DMS79 treated with DMSO at 0.1 percent for 48 hours (cell line): ENCODE measurements at places on chromosomes 7 and 10.
A peak's percentile ranks its signal among the peaks of the same experiment; 100 is the strongest.

DNA sequence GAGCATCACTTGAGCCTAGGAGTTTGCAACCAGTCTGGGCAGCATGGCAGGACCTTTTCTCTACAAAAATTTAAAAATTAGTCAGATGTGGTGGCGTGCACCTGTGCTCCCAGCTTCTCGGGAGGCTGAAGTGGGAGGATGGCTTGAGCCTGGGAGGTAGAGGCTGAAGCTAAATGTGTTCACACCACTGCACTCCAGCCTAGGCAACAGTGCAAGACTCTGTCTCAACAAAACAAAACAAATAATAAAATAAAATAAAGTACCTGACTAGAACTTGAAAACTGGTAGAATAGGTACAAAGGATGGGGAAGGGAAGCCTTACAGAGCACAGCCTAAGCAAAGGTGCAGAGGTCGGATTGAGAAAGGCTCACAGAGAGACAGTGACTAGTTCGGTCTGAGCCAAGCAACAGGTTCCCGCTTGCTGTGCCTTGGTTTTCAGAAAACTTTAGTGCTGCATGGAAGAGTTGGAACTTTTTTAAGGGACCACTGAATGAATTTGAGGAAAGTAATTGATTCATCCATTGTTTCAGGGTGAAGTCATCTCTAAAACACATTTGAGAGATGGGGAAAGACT, 100.1 kb upstream of the STK17A start:
- DNase-seq: no peak

GRCh38 chr10:101099901-101100300, 31.2 kb upstream of the TLX1 start:
- DNase-seq: no peak

GRCh38 chr7:44283381-44284211, 41.8 kb downstream of the CAMK2B start:
- DNase-seq: no peak

- DNase-seq: peak; percentile 25
Observed at GRCh38 chr7:139680676-139681462, 96.9 kb downstream of the HIPK2 start.

DNA sequence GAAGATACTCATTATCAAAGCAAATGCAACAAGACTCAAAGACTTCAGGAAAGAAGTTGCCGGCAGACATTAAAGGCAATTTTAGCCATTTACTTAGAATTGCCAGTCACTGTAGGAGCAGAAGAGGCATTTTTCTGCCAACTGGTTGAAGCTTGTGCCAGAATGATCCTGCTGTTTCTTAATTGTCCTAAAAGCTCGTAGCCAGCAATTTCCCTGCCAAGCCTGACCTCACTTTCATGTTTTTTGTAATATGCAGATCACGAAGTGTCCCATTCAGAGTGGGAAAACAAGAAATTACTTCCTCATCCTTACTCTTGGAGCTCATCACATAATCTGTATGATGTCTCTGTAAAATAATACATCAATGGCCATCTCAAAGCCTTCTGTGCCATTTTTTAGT, 130.9 kb upstream of the ANKRD1 start:
- peak; percentile 40 for DNase-seq

GRCh38 chr10:95442341-95442740, 118.8 kb downstream of the SORBS1 start:
- no peak for DNase-seq

DNA sequence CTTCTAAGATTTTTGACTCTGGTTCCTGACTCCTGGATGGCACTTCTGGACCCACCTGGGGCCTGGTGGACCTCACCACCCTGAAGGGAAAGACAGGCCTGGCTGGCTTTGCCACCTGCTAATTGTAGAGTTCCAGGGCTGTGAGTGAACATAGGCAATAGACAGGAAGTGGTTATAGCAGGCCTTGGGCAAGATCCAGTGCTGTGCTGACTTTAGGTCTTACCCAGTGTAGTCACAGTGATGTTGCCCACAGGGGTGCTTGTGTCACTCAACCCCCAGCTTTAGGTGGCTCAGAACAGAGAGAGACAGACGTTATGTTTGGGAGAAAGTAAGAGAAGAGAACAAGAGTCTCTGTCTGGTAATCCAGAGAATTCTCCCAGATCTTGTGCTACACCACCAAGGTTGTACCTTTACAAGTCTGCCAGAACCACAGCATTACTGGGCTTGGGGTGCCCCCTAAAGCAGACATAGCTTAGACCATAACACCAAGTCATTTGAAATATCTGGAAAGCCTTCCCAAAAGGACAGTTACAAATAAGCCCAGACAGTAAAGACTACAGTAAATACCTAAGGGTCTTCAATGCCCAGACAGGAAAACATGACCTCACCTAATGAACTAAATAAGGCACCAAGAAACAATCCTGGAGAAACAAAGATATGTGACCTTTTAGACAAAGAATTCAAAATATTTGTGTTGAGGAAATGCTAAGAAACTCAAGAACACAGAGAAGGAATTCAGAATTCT, 303.4 kb downstream of the PCLO start:
- no peak for DNase-seq

- no peak for DNase-seq
Observed at GRCh38 chr7:142785841-142786250, 15.1 kb downstream of the PRSS2 start.

GRCh38 chr7:123864966-123865365, 20.0 kb downstream of the HYAL4 start:
- no peak for DNase-seq

- peak; percentile 37 for DNase-seq
Observed at GRCh38 chr7:55570939-55571338, 1.4 kb downstream of the VOPP1 start.

DNA sequence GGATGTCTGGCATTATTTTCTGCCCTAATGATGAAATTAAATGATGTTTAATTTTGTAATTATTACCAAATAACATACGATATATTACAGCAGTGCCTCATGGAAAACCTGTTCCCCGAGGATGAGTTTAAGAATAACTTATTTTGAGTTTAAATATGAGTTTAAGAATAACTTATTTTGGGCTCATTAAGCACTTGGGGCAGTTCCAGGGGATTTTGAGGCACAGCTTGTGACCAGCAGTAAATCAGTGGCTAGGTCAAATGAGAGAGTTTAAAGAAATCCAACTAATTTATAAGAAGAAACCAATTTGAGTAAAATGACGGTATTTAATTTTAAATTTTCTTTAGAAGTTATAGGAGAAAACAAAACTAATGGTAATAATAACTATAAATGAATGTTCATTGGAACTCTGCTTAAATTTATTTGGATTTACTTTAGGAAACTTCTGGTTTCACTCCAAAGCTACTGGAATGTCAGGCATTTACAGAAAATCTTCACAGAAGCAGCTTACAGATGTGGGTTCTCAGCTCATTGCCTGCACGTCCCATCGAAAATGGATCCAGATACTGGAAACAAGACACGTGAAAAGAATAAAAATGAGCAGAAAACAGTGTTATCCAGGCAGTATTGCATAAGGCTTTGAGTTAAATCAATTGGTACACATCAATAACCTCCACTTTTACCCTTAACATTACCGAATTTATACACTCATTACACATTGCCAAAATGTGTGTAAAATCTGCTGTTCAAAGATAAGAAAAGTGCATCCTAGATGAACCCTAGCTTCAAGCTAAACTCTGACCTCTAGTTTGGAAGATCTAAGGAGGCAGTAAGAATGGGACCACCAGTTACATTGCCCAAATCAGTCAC, 784.5 kb upstream of the IGFBP3 start:
- no peak for DNase-seq

DNA sequence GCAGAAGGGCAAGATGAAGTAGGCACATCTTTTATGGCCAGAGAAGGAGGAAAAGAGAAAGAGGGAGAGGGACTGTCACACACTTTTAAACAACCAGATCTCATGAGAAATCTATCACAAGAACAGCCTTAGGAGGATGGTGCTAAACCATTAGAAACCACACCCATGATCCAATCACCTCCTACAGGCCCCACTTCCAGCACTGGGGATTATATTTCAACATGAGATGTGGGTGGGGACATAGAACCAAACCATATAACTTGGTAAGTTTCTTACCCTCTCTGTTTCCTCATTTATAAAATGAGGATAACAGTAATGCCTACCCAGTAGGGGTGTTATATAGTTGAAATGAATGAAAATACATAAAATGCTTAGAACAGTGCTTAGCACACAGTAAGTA, 66.0 kb downstream of the CHCHD3 start:
- no peak for DNase-seq

GRCh38 chr7:133510326-133511055, 257.6 kb downstream of the EXOC4 start:
- peak; percentile 61 for DNase-seq

- DNase-seq: no peak
Observed at GRCh38 chr10:48266528-48266927, 8.0 kb downstream of the FRMPD2 start.

- no peak for DNase-seq
Observed at GRCh38 chr7:33062023-33062781, at the start of gene NT5C3A. TSS of gene NT5C3A (minus strand) at chr7:33062776. CDS start at chr7:33062705, 71 bp downstream.

DNA sequence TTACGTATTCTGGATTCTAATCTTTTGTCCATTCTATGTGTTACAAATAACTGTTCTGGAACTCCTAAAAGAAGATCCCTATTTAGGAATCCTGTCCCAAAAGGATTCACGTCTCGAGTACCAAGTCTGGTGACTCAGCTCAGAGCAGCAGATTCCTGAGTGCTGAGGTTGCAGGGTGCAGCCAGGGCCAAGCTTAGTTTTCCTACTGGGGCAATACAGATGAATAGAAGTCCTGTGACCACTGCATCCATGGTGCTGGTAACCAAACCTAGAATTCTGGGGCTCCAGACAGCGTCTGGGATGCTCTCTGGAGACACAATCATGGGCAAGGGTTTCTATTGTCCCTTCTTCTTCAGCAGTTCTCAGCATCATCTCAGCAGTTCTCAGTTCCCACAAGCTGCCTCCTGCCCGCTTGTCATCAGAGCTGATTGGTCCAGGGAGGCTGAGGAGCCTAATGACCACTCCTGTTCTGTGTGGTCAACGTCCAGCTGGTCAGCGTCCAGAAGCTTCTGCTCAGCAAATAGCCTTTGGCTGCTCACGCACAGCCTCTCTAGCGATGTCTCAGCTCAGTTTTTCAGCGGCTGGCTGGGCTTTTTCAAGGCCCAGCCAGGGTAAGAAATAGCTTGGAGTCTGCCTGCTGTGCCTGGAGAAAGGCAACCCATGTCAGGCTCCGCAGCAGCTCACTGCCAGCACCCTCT, 50.4 kb upstream of the C7orf33 start:
- no peak for DNase-seq

DNA sequence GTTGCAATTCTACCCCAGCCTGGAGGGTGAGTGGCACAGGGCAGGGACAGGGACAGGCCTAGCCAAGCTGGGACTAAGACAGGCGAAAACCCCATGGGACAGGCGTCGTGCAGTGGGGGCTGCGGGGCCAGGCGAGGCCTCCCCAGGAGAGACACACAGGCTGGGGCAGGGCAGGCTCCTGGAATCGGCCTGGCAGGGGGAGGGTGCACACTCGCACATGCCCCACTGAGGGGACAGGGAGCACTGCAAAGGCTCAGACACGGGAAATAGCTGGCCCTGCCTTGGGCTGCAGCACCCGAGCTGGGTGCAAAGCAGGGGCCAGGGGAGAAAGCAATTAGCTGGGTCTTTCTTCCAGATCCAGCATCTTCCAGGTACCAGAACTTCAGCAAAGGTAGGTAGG, 10.4 kb downstream of the LAT2 start:
- no peak for DNase-seq

- DNase-seq: no peak
Observed at GRCh38 chr10:45410807-45411606, 37.0 kb downstream of the ALOX5 start.
